HT1080 (cell line): ENCODE measurements at places on chromosomes 1 and 21.
A peak's percentile ranks its signal among the peaks of the same experiment; 100 is the strongest.

- no peak for DNase-seq
Measured at GRCh38 chr1:60386249-60386648, 312.7 kb upstream of the C1orf87 start.

- no peak for DNase-seq
Measured at GRCh38 chr1:1678581-1679380, 13.8 kb downstream of the SLC35E2B start.

DNA sequence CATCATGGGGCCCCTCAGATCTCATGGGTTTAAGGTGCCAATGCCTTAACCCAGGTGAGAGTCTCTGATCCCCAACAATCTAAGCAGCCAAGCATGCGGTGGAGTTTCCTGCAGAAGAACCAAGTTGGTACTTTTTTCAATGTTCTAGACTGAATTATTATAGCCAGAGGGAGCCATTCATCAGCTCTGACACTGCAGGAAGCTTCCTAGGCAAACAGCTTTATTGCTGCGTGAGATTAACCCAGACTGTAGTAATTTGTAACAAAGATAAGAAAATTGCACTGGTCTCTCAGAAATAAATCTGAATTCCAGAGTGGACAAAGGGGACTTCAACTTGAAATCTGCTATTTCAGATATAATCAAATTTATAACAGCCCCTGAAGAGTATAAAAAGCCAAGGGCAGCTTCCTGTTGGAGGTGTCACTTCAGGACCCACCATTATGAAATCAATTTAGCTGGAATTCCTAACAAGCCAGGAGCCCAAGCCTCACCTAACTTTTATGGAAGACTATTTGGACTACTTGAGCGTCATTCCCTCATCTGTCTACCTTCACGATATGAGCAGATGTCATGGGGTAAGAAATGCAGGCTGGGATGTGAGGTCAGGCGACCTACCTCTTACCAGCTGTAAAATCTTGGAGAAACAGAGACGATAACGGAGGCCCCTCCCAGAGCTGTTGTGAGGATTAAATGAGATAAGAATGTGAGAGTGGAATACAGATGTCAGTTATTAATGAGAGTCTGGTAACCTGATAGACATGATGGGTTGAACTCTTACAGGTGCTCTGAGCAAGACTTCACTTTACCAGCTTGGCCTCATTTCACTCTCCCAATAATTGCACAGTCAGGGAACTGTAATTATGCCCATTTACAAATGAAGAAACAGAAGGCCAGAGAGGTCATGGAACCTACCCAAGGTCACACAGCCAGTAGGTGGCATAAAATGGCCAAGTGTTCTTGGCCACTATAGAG, 135.1 kb downstream of the RRAGC start:
- DNase-seq, result no peak

GRCh38 chr1:13786541-13786940, 86.6 kb downstream of the PRDM2 start:
- DNase-seq, result no peak

- DNase-seq, result peak; percentile 25
Measured at GRCh38 chr1:215833941-215834729, 267.0 kb downstream of the KCTD3 start.

GRCh38 chr1:41614818-41615217, 130.3 kb upstream of the EDN2 start:
- no peak for DNase-seq
